CD4-positive, CD25-positive, alpha-beta regulatory T cell (primary cell): ENCODE measurements at places on chromosomes 3 and 15.
A peak's percentile ranks its signal among the peaks of the same experiment; 100 is the strongest.

DNA sequence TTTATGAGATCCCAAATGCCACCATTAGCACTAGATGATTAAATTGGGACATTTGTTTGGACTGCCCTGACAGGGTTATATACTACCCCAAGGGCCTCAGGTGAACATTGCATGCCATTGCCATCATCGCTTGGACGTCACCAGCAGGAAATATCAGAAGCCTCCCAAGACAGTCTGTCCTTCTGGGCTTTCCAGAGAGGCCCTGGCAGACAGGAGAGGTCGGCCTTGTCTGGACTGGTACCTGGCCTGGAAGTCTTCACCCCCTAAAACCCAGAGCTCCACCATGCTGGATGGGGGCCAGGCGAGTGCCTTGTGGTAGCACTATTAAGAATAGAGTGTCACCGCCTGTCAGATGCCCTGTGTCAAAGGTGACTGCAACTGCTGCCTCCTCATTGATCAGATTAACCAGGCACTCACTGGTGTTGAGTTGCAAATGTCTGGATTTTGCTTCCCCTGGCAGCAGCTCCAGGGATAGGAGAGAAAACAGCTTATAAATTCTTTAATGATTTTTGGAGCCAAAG, 324.1 kb upstream of the RASGRP1 start:
- DNase-seq = no peak

DNA sequence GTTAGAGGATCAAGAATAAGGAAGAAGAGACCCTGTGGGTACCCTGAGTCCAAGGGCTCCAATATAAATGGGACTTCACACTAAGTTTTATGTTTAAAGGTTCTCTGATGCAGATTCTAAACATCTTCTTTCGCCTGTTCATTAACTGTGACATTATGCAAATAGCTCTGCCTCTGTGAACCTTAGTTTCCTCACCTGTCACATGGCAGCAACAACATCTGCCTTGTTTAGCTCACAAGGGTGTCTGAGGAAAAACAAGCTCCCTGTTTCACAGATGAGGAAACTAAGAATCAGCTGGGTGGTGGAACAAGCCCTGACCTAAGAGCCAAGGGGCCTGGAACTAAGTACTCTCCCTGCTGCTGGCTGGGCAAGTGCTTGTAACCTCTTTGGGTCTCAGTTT, 40.8 kb downstream of the GOLGA6L1 start:
- DNase-seq = no peak

DNA sequence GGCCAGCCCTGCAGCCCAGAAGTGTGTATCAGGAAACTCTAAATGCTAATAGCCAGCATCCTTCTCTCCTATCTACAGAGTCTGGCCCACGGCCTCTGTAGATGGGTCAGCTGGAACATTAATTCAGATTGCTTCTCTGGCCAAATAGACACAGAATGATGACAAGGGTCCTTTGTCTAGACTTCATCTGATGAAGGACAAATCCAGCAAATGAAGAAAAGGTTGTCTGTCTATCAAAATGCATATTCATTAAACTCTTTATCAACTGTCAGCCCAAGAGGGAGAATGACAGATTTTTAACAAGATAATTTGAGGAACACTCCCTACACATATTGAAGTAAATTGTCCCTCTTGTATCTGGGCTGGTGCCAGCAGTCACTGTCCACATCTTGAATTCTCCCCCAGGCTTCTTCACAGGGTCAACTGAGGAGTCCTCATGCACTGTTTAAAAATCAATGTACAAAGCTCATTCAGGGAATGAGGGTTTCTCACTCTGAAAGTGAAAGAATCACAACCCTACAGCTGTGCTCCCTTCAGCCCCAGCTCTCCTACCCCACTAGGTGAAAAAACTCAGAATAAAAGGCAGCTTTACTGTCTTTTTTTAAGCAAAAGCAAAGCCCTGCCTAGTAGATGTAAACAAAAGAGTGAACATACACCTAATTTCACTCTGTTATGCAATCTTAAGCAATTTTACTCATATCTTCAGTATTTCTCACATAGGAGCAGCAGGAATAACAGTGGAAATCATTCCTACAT, 507.7 kb downstream of the IGSF11 start:
- DNase-seq = no peak

DNA sequence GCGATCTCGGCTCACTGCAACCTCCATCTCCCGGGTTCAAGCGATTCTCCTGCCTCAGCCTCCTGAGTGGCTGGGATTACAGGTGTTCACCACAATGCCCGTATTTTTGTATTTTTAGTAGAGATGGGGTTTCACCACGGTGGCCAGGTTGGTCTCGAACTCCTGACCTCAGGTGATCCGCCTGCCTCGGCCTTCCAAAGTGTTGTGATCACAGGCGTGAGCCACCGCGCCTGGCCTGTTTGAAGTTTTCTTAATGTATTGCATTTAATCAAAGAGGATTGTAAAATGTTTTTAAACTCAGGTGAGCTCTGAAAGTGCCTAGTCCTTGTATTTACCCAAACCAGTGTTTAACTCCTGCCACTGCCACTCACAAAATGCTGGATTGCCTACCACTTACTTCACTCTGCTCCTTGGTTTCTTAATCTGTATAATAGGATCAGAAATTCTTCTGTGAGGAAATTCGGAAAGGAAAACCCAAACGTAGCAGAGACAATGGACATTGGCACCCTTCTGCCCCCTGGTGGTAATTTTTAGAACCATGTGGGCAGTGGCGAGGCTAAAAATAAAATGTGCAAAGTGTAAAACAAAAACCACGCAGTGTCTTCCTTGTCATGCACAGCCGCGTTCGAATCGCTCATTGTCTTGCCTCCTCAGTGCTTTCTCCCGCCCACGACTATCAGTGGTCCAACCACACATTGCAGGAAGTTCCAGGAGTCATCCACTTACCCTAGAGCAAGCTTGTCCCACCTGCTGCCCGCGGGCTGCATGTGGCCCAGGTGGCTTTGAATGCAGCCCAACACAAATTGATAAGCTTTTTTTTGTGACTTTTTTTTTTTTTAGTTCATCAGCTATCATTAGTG, 27.3 kb downstream of the CEP19 start:
- DNase-seq = peak; percentile 70

GRCh38 chr3:10224794-10225665, 23.2 kb upstream of the TATDN2 start:
- peak; percentile 78 for DNase-seq

DNA sequence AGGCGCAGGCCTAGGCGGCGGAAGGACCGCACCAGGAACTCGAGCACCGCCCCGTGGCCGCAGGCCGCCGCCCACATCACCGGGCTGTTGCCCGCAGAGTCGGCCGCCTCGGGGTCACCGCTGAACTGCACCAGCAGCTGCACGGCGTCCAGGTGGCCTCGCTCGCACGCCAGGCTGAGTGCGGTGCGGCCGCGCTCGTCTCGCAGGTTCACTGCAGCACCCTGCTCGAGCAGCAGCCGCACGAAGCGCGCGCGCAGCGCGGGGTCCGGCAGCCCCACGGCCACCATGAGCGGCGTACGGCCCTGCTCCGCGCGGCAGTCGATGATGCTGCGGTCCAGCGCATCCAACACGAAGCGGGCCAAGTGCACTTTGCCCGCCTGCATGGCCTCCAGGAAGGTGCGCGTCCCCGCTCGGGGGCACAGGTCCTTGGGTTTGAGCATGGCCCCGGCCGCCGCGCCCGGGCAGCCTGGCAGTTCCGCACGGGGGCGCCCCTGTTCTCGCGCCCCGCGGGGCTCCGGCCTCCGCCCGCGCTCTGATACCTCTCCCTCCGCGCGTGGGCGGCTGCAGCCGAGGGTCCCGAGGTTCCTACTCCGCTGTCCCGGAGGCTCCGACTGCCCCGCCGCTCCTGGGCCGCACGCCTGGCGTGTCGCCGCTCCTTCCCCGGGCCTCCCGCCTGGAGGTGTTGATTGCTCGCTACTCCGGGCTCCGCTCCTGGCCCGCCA, 556 bp downstream of the ANKRD63 start:
- DNase-seq = peak; percentile 49

DNA sequence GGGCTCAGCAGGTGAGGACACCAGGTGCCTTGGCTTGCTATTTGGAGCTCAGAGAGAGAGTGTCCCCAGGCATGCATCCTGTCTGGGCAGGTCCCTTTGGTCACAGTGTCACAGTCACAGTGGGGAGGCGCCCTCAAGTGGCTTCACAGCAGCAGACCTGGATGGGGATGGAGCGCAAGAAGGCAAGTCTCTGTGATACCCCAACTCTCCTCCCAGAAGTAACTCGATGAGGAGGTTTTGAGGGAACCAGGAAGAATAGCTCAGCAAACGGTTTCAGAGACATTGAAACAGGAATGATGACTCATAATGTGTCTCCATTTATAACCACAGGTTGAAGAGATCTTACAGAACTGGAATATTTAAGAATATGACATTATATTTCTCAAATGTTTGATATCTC, 66.5 kb upstream of the SH3GL3 start:
- DNase-seq = peak; percentile 26

GRCh38 chr3:173395073-173395411, 2.5 kb upstream of the NLGN1 start:
- DNase-seq = no peak

- peak; percentile 88 for DNase-seq
Observed at GRCh38 chr3:151203051-151203420, at the start of gene GPR171. Gene GPR171, minus strand, starts transcription at chr3:151203216. Its CDS starts 3,830 bp downstream, at chr3:151199386.

- no peak for DNase-seq
Observed at GRCh38 chr3:23202203-23202920, 765 bp upstream of the UBE2E2 start.

DNA sequence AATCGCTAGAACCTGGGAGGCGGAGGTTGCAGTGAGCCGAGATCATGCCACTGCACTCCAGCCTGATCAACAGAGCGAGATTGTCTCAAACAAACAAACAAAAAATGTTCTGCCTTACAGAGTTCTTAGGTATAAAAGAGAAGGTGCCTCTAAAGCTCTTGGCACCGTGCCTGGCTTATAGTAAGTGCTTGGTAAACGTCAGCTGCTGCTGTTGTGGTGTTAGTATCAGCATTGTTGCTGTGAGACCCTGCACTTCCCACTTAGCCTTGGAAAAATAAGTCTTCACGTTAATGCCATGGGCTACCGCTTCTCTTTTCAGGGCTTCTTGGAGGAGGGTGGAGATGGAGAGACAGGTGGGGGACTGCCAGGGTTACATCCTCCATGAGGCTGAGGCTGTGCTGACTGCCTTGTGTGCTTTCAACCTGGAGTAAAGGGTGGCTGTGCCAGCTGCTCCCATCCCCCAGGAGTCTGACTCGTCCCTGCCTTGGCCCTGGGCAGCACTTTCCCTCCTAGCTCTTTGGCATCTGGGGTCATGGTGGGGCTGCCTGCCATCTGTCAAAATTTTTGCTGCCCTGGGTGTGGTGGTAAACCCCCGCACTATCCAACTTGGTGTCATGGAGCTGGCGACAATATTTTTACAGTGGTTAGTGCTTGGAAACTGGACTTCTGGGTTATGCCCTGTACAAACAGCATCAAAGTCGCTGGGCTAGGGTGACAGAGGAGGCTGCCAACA, 17.8 kb downstream of the FLNB start:
- no peak for DNase-seq

DNA sequence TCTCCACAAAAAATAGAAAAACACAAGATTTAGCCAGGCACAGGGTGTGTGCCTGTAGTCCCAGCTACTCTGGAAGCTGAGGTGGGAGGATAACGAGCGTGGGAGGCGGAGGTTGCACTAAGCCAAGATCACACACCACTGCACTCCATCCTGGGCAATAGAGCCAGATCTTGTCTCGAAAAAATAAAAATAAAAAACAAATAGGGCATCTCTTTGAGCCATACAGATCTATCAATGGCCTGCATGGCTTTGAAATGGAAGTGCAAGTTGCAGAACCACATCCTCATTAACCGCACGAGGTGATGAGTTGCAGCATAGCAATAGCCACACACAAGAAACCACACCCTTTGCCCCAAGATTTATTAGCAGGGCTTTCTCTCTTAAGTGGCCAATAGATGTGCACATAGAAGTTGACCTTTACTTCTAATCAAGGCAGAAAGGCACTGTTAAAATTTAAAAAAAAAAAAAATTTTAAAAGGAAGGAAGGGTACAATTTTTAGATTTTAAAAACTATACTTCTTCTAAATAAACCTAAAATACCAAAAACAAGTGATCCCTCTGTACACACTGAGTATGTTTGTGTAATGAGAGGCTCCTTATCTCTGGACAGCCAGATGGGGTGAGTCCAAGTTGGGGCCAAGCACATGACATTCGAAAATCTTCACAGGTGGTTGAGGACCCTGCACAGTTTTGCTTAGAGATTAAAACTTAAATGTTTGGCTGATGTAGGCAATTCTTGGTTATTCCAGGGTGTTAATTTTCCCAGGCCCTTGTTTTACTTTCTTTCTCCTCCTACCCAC, 53.4 kb downstream of the FILIP1L start:
- DNase-seq = no peak

DNA sequence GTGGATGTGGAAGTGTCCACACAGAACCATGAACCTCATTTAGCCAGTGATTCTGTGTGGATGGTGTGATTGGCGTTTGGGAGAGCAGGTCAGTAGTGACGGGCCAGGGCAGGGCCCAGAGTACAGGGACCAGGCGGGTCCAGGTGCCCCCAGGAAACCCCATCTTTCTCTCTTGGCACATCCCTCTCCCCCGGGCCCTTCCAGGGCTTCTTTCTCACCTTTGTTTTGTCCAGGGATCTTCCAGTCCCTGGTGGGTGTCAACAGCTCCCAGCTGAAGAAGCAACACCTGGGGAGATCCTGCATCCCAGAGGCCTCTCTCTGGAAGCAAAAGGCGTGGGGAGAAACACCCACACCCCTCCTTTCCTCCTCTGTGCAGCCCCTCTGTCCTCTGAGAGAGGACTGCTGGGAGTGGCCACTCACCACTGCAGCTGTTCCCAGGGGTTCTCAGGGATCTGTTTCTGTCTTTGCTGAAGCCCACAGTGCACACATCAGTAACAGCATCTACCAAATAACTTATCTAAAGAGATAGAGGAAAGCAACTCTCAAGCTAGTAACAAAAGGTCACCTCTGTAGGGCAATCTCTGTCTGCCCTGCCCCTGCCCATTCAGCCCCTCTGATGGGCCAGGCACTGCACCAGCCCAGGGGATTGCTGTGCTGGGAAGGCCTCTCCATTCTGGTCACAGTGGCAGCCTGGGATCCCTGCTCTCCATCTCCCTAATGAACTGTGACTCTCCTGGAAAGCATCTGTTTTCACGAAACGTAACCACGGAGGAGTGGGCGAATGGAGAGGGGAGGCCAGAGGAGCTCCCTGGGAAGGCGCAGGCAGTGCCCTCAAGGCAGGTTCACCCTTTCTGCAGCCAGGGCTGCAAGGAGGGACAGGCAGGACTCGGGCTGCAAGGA, 98.3 kb upstream of the ALDH1A3 start:
- DNase-seq = no peak

- DNase-seq = no peak
Observed at GRCh38 chr3:127585163-127585812, 5.2 kb downstream of the TPRA1 start.

DNA sequence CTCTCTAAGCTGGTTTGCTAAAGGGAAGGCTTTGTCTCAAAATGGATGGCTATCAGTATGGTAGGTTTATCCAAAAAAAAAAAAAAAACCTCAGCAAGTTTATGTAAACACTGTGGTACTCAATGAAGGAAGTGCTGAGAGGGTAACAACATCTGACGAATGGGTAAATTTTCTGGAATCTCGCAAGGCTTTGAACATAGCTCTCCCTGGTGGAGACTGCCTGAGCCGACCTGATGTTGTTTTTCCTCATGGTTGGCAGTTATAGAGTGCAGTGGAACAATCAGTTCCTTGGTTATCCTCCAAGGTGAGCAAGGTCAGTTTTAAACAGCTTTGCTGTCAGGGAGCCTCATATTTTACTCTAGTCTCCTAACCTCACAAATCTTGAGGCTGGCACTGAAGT, 94.6 kb downstream of the ZPLD1 start:
- DNase-seq = no peak
